ENCODE measurements at places on chromosomes 4 and X.
A peak's percentile ranks its signal among the peaks of the same experiment; 100 is the strongest.

GRCh38 chr4:169530048-169530447, 82.3 kb downstream of the NEK1 start:
- DNase-seq = no peak

GRCh38 chr4:118927974-118928373, 39.3 kb downstream of the SYNPO2 start:
- no peak for DNase-seq

DNA sequence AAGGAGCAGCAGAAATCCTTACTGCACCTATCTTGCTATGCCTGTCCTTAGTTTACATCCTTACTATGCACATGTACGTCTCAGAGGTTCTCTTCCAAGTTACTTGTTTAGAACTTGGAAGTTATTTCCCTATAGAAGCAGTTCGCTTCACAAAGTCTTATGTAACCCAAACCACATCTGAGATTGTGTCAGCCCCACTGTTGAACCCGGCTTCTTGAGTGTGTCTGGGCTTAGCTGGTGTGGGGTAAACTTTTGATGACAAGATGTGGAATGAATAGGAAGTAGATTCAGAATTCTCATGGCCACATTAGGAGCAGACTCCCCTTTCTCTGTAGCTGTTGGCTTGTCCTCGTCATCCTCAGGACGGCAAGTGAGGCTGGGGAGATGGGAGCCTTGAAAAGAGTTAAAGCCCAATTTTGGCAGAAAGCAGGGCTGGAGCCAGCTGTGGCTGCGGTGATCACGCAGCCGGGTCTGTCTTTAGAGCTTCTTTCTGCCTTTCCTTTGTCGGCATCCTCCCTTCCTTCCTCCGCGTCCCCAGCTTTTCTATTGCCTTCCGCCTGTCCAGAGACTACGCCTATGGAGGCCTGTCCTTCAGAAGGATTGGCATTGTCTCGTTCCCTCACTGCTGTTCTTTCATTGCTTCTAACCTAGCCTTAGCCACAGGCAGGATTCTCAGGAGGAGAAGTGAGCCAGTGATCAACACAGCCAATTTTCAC, 23.0 kb upstream of the LIMCH1 start:
- no peak for DNase-seq

DNA sequence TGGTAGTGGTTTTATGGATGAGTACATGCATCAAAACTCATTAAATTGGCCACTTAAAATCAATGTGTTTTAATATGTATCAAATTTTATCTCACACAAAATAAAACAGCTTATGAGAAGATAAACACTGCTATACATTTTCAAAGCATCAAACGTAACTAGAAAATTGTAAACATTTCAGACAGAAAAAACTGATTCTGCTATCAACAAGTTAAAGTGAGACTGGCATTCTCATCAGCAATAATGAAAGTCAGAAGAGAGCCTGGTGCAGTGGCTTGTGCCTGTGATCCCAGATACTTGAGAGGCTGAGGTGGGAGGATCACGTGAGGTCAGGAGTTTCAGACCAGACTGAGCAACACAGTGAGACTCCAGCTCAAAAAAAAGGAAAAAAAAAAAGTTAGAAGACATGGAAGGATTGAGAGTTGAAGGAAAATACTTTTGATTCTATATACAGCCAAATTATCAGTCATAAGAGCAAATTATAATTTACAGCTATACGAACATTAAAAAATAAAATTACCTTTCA, 2.9 kb downstream of the TBCK start:
- DNase-seq = no peak

DNA sequence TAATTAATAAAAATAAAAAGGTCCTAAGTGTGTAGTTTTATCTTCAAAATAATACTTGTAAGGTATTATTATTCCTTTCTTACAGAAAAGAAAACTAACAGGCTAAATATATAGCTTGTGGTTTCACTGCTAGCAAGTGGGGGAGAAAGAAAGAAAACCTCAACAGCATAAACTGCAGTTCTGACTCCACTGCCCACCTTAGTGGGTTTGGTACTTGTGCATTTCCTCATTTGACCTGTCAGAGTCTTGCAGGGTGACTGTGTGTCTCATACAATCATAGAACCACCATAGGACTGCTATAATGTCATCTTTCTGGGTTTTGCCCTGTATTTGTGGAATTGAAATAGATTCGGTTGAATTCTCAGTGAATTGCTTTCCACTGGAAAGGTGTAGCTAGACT, 94.7 kb upstream of the PUDP start:
- no peak for DNase-seq

DNA sequence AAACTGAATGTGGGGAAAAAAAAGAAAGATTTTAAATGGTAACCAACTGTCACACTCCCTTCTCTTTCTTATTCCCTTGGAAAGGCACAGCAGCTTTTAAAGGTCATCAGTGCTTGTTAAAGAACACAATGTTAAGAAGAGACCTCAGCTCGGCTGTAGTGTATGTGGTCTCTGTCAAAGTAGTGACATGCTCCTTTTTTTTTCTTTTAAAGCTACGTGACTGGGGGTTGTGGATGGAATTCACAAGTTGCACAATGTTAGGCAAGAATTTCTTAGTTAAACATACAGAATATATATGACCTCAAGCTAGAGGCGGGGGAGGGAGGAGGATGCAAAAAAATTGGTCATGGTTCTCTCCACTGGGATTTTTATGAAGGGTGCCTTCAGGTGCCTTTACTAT, 45.6 kb downstream of the OCRL start:
- DNase-seq = no peak

- no peak for DNase-seq
These were observed 49.5 kb downstream of the CAMK2D start for GRCh38 chr4:113711883-113712662.

DNA sequence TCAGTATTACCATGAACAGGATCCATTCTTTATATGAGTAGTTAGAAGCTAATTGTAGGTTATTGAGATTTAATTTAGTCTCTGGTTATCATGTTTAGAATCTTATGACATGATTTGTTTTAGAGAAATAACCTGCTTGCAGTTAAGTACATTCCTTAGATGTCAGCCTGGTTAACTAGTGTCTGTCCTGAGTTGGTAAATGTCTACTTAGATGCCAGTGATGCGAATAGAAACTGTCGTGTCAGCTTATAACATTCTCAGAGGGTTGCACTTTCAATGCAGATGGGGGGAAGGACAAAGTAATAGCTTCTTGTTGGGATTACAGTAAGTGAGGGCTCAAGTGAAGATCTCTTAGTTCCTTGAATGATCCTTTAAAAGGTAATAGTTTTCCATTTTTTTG, 227.8 kb upstream of the SPRY1 start:
- no peak for DNase-seq

- DNase-seq = no peak
These were observed 78.5 kb downstream of the APBB2 start for GRCh38 chr4:41135801-41136200.

DNA sequence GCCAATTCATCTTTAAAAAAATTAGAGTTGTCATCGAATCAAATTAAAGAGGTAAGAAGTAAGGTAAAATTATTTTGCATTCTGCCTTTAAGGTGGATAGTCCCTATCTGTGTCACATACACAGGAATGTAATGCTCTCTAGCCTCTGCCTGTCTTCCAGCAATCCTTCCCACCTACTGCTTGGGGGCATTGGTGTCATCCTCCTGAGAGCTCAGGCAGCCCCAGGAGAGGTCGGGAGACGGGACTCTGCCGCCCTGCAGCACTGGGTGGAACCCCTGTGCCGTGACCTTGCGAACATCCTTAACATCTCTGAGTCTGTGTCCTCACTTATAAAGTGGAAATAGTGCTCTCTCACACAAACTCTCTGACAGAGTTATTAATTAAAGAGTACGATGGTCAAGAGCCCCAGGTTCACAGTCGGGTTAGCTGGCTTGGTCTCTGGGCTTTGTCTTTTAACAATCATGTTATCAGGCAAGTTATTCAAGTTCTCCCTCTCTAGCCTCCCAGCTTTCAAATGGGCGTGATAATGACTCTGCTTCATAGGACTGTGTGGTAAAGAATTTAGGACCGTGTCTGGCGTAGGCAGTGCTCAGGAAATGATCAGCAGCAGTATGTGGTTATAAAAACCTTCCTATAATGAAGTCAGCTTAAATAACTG, 10.2 kb downstream of the TLR3 start:
- DNase-seq = no peak

DNA sequence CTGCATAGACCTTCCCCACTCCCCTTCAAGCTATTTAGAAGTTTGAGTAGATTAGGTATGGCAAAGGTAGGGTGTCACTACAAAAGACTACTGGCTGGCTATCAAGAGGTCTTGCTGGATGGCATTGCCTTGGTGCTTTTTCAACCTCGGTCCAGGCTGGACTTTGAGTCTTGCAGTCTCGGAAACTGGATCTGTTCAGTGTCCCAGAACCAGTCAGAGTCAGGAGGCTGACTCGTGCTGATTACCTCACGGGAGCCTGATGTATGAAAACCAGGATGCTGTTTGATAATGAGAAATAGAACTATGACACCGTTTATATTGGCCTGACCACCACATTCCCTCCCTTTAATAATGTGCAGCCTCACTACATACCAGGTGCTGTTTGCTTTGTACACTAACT, 2.7 kb upstream of the PHKA1 start:
- DNase-seq = no peak

- no peak for DNase-seq
These were observed 5.2 kb downstream of the MFSD8 start for GRCh38 chr4:127959794-127960193.

GRCh38 chrX:40081679-40082068, 16.1 kb downstream of the BCOR start:
- DNase-seq = no peak

- DNase-seq = no peak
These were observed 3.1 kb downstream of the ZMYM3 start for GRCh38 chrX:71250841-71251240.

GRCh38 chrX:64186974-64187761, 18.3 kb downstream of the AMER1 start:
- no peak for DNase-seq

DNA sequence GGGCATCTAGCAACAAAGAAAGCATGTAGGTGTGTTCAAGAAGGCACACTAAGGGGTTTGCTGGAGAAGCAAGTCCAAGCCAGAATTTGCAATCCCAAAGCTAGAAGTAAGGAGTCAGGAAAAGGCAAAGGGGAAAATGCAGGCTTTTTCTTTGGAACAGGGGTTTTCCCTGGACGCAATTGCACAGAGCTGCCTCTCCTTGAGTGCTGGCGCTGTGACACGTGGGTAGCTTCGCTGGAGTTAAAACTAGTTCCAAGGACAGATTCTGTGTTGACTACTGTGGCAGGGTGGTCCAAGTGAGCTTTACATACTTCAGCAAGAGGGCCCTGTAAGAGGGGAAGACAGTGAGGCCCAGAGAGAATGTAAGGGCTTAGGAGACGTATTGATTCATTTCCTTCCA, 277.1 kb downstream of the ADGRA3 start:
- DNase-seq = no peak

GRCh38 chr4:4247696-4248028, 361 bp downstream of the TMEM128 start:
- DNase-seq = no peak

DNA sequence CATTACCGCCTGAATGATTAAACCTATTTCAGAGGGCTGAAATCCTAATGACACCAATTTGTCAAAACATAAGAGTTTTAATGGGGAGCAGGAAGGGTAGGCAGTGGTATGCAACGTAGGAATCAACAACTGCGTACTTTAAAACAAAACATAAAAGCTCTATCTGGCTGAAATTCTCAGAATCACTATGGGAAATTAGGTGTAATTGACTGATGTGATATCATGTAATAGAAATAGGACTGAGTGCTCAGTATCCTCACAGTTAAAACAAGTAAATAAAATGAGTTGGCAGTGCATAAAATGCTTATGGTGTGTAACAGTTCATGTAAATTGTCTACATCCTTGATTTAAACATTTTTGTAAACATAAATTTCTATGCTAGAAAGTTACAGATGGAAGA, 13.6 kb upstream of the IGSF1 start:
- DNase-seq = no peak

GRCh38 chr4:158532556-158533231, 11.0 kb downstream of the RXFP1 start:
- DNase-seq = no peak

GRCh38 chr4:122739174-122739573, 6.7 kb downstream of the BBS12 start:
- DNase-seq = no peak

GRCh38 chr4:65861993-65862392, 191.7 kb upstream of the EPHA5 start:
- DNase-seq = no peak

DNA sequence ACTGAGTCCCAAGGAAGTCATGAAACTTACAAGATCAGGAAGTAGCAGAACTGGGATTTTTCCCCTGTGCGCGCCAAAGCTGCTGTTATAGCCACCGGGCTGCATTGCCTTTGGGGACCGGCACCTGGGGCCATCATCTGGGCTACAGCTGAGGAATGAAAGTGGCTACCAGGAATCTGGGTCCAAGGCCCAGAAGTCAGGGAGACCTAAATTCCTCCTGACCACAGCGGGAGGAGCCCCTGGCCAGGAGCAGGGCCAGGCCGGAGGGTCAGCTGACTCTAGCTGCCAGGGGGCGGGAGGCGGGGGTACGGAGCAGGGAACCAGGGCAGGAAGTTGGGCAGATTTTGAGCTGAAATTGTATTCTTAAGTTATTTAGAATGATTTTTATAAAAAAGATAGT, 242.4 kb downstream of the EVC2 start:
- DNase-seq = no peak

- no peak for DNase-seq
These were observed 6.1 kb downstream of the IL9R start for GRCh38 chrX:156003486-156004185.

GRCh38 chrX:39752815-39753214, 344.9 kb downstream of the BCOR start:
- no peak for DNase-seq

DNA sequence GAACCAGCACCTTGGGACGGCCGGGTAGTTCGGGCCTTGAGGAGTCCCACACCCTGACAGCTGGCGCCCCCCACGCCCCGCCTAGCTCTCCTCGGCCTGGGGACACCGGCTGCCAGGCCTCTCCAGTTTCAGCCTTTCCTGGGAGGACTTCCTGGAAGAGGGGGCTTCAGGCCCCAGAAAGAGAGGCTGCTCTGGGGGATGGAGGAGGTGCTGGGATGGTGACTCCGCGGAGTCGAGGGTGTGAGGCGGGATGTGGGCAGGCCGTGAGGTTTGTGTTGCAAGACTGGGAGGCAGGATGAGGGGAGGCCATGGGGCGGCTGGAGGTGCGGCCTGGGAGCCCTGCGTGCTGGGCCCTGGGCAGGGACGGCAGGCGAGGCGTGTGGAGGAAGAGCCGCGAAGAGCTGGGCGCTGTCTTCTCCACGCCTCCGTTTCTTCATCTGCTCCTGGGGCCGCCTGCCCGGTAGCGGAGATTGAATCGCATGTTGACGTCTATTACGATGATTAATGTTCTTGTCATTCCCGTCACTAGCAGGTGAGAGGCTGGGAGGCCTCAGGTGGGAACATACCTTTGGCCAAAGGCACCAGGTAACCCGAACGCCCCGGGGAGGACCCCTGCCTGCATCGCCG, 918 bp upstream of the FGFRL1 start:
- DNase-seq = peak; percentile 78

- DNase-seq = no peak
These were observed 239.7 kb upstream of the NOCT start for GRCh38 chr4:138775890-138776289.

DNA sequence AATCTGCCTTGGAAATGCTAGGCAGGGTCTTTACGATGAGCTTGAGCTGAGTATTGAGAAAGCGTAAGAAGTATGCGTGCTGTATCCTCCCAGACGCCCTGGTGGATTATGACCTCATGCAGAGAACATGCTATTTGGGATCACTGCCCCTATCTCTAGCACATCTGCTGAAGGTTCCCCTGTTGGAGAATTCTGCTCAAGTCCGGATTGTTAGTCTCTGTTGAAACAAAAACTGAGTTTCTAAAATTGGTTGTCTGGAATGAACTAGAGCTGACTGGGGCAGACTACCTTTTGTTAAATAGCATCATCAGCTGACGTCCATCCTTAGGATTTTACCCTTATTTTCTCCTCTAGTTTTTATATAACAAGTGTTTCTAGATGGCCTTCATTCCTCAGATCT, 7.5 kb downstream of the FHDC1 start:
- DNase-seq = no peak
